ENCODE measurements at places on chromosomes 1 and 21. TPM values are rescaled to one million over a fixed set of nuclear protein-coding genes. Genes with fewer than 3 reads are reported as not detected.

The EFNA3 gene
- total RNA-seq, result 10.5 TPM

The ZBTB37 gene
- 12.2 TPM for total RNA-seq

The RNF187 gene
- total RNA-seq, result 94.8 TPM

The OR2L3 gene
- not detected for total RNA-seq

The EVA1B gene
- total RNA-seq, result 14.1 TPM

DNA sequence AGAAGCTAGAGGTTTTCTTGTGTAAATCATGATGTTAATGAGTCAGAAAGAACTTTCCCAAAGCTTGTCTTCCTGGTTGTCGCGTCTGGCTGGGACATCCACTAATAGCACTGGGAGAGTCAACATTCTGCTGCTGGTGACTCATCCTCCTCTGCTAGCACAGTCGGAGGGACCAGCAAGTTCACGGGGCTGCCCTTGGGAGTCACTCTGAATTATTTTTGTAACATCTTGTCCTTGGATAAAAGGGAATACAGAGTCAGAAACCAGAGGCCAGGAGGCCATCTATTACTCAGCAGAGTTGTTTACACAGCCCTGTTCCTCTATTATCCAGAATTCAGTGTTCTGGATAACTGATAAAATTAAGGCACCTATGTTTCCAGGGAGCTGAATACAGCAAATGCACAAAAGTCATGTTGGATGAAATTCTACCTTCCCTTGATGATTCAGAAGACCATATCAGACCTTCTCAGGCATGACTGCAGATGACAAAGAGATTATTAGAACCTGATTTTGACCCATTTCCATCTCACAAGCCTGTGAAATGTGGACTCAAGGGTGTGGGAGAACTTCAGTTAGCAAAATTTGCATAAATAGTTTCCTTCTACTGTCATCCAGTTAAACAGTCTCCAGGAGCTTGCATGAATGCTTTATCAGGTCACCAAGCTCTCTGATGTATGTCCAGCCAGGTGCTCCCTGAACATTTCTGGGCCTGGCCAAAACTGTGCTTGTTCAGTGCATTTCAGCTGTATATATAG lies 68.1 kb downstream of the JAK1 start:
- H3K27me3 ChIP-seq, result peaks cover 2% of the 10 kb centered on the region
- H3K4me3 ChIP-seq, result no peak overlapping the region
- DNase-seq, result no peak
- peaks cover 19% of the 10 kb centered on the region for H3K4me1 ChIP-seq

DNA sequence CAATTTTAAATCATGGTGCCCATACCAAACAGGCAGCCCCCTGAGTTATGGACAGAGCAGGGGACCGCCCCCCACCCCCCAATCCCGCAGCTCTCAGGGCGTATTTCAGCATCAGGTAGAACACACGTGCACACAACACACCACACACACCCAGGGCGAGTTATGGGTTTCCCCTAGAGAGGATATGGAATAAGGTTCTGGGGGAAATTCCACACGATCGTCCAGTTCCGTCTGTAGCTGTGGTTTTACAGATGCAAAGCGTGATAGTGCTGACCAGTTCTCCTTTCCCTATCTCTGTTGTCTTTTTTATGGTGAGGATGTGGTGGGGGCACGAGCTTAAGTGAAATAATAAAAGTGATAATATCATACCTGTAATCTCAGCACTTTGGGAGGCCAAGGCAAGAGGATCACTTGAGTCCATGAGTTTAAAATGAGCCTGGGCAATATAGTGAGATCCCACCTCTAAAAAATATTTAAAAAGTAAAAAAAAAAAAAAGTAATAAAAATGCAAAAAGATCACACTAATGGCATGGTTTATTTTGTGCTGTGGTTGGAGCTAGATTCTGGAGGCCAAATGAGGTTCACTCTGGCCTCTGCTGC lies 25.1 kb downstream of the C2CD2 start:
- no peak overlapping the region for H3K27ac ChIP-seq
- peaks cover 47% of the 10 kb centered on the region for H3K4me1 ChIP-seq
- no peaks in the 10 kb centered on the region for H3K27me3 ChIP-seq

GRCh38 chr1:51664421-51665240 lies 47.7 kb downstream of the OSBPL9 start:
- no peak overlapping the region for H3K4me3 ChIP-seq
- H3K27me3 ChIP-seq, result no peaks in the 10 kb centered on the region
- peaks cover 4% of the 10 kb centered on the region for H3K36me3 ChIP-seq
- no peak for DNase-seq
- H3K4me1 ChIP-seq, result peaks cover 34% of the 10 kb centered on the region
- peak overlapping the region; percentile 63 for H3K27ac ChIP-seq

GRCh38 chr1:35191429-35192055 lies 1.4 kb downstream of the SFPQ start:
- H3K27me3 ChIP-seq, result no peaks in the 10 kb centered on the region
- H3K27ac ChIP-seq, result peak overlapping the region; percentile 93
- peak overlapping the region; percentile 89 for H3K4me3 ChIP-seq
- DNase-seq, result no peak
- peaks cover 51% of the 10 kb centered on the region for H3K36me3 ChIP-seq

- H3K4me3 ChIP-seq, result no peak overlapping the region
- no peak overlapping the region for H3K27ac ChIP-seq
- peaks cover 45% of the 10 kb centered on the region for H3K27me3 ChIP-seq
These were observed 42.2 kb upstream of the SELENON start for GRCh38 chr1:25757846-25758185.

DNA sequence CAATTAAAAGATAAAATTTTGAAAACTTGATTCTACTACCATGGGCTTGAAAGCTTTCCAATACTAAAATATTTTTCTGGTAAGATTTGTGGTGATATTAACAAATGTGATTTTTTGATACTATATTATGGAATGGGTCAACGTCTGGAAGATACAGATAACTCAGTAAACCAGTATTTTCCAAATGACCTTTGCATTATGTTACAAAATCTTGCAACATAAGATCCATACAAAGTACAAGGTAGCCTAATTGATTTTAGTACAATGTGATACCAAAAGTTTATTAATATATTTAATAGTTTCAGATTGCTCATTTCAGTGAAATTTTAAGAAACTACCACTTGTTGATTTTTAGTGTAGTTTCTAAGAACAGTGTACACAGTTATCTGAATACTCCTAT lies 236.2 kb downstream of the KIF26B start:
- peaks cover 3% of the 10 kb centered on the region for H3K27me3 ChIP-seq
- no peaks in the 10 kb centered on the region for H3K36me3 ChIP-seq
- H3K27ac ChIP-seq, result no peak overlapping the region
- peaks cover 7% of the 10 kb centered on the region for H3K4me1 ChIP-seq
- no peak overlapping the region for H3K4me3 ChIP-seq

DNA sequence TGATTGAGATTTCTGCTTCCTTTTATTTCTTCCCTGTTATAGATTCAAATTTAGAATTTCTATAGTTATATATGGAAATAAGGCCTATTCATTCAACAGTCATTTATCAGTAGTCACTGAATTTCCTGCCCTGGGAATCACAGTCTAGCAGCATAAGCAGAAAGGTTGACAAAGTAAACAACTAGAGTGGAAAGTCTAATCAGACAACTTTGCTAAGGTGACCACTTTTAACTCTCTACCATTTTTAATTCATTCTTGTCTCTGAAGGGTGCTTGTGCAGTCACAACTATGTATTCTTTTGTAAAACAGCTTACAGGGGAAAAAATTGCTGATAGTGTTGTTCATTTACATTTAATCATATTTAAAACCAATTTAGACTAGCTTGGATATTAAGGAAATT lies 66.1 kb upstream of the PLA2G4A start:
- peak overlapping the region; percentile 95 for H3K27ac ChIP-seq
- peaks cover 18% of the 10 kb centered on the region for H3K4me1 ChIP-seq
- no peaks in the 10 kb centered on the region for H3K36me3 ChIP-seq
- H3K27me3 ChIP-seq, result no peaks in the 10 kb centered on the region
- no peak for DNase-seq

DNA sequence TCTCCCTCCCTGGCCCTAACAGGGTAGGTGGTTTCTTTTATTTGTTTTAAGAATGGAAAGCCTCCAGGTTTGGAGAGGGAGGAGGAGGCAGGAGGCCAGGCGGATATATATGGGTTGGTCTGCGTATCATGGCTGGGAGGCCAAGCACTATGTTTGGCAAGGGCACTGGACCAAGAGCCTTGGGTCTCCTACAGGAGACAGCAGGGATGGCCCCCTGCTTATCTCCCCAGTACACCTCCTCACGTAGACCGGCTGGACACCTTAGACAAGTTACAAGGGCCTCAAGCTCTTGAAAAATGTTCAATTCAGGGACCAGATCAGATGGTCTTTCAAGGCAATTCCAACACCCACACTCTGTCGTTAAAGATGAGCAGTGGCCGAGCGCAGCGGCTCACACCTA lies 10.9 kb downstream of the SLC41A1 start:
- H3K4me3 ChIP-seq, result no peak overlapping the region
- H3K36me3 ChIP-seq, result peaks cover 12% of the 10 kb centered on the region
- H3K4me1 ChIP-seq, result peaks cover 5% of the 10 kb centered on the region

DNA sequence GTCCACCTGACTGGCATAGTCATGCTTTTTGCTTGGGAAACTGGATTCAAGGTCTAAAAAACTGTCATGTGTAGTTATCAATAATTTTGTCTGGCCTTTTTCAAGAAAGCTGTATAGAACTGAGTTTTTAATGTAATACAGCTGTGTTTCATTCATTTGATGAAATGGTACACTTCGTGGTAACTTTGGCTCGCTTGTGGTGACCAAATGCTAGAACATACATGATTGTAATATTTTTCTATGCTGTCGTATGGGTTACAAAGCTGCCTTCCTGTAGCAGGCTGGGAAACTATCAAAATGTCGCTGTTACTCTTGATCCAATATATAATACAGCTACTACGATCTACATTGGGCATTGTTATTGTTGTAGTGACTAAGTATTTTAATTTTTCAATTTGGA lies 2.1 kb downstream of the LRRC42 start:
- H3K27me3 ChIP-seq, result no peaks in the 10 kb centered on the region
- H3K27ac ChIP-seq, result no peak overlapping the region
- peaks cover 1% of the 10 kb centered on the region for H3K36me3 ChIP-seq
- peak overlapping the region; percentile 86 for H3K4me3 ChIP-seq
- H3K4me1 ChIP-seq, result peaks cover 34% of the 10 kb centered on the region
